ENCODE measurements at places on chromosomes 7 and 10. TPM values are rescaled to one million over a fixed set of nuclear protein-coding genes. Genes with fewer than 3 reads are reported as not detected.

DNA sequence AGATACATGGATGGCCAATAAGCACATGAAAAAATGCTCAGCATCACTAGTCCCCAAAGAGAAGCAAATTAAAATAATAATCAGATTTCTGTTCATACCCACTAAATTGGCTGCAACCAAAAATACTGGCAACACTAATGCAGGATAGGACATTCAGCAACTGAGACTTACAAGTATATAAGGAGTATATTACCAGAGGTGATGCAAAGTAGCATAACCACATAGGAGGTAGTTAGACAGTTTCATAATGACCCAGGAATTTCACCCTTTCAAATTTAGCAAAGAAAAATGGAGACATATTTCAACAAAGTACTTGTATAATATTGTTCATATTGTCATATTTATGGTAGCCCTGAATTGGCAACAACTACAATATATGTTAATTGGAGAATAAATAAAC is 727.8 kb downstream of the GRID1 start:
- DNase-seq, result no peak

DNA sequence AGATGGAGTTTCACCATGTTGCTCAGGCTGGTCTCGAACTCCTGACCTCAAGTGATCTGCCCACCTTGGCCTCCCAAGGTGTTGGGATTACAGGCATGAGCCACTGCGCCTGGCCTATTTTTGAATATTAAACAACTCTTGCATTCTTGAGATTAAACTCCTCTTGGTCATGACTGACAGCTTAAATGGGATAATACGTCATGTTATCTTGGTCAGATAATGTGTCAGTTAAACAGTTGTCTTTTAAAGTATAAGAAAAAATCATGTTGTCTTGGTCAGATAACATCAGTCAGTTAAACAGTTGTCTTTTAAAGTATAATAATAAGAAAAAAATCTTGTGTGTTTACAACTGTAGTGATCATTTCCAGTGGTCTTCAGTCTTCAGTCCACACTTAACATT is 73.6 kb upstream of the SYPL1 start:
- DNase-seq, result no peak

DNA sequence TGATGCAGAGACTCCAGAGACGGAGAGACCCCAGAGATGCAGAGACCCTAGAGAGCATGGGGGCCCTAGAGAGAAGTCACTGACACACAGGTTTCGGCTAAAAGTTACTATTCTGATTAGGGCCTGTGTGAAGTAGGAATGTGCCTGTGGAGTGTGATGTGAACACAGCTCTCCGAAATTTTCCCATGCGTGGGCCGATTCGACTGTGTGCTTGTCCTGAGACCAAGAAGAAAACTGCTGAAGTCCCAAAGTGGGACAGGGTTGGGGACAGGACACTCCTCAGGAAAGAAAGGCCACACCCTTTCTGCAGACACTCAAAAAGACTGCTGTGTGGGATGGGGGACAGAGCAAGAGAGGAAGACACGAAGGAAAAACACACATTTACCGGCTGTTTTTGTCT is 533.5 kb downstream of the PTPRN2 start:
- DNase-seq, result no peak

Gene TMEM213
- polyA plus RNA-seq, result not detected

Measured in endothelial cell of umbilical vein (primary cell).